Activated CD8-positive, alpha-beta memory T cell treated with anti-CD3 and anti-CD28 coated beads for 1 hour (primary cell): ENCODE measurements at places on chromosomes 1 and 21.

DNA sequence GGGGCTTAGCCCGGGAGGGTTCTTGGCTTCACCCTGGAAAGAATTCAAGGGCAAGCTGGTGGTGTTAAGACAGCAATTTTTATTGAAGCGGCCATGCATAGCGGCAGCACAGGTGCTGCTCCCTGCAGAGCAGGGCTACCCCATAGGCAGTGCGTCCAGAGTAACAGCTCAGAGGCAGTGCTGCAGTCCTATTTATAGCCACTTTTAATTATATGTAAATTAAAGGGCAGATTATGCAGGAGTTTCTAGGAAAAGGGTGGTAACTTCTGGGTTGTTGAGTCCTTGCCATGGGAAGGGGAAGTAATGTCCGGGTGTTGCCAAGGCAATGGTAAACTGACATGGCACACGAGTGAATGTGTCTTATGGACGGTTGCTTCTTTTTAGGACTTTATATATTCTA lies 57.0 kb downstream of the VPS26C start:
- DNase-seq = no peak

GRCh38 chr21:42626171-42626570 lies 27.2 kb upstream of the PDE9A start:
- DNase-seq = no peak

- DNase-seq = no peak
Measured at GRCh38 chr1:70420320-70420719, 9.3 kb downstream of the CTH start.

DNA sequence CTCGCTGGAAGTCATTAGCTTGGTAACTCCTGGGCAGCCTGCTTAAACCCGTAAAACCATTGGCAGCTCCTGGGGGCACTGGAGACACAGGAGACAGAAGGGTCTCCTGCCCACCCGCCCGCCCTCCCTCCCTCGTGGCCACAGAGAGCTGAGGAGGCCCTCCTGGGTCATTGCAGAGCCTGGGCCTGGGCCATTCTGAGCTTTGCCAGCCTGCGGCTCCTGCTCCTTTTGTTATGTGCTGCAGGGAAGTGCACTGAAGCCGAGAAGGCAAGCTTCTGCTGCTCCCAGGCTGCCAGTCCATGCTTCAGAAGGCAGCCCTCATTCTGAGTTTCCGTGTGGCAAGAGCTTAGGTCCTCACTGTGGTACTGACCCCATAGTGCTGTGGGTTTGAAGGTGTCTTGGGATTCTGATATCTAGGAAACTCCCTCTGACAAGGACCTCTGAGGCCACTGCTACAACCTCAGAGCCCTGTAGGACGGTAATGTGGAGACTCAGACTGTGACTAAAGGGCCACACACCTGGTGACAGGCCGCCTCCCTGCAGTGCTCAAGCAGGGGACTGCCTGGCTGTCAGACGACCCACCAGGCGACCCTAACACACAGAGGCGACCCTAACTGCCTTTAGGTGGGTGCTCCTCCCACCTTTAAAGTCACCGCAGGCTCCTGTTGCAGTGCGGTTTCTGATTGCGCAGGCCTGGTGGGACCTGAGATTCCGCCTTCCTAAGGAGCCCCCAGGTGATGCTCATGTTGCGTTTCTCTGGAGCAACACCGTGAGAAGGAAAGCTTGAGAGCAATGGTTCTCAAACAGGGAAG lies 118.7 kb downstream of the IER5 start:
- no peak for DNase-seq

GRCh38 chr1:43975249-43975961 lies 645 bp downstream of the ATP6V0B start:
- DNase-seq = no peak

- DNase-seq = no peak
Measured at GRCh38 chr1:20164694-20165202, 21.1 kb upstream of the UBXN10 start.

- DNase-seq = no peak
Measured at GRCh38 chr1:64242895-64243756, 39.7 kb downstream of the UBE2U start.

- DNase-seq = no peak
Measured at GRCh38 chr1:2480236-2480985, 4.3 kb downstream of the PLCH2 start.

- DNase-seq = no peak
Measured at GRCh38 chr1:50853325-50853724, 106.7 kb downstream of the FAF1 start.

DNA sequence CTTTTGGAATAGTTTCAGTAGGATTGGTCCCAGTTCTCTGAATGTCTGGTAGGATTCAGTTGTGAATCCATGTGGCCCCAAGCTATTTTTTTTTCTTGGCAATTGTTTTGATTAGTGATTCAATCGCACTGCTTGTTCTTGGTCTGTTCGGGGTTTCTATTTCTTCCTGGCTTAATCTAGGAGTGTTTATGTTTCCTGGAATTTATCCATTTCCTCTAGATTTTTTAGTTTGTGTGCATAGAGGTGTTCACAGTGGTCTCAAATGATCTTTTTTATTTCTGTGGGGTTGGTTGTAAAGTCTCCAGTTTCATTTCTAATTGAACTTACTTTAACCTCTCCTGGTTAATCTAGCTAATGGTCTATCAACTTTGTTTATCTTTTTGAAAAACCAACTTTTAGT lies 117.6 kb downstream of the NME7 start:
- DNase-seq = no peak

GRCh38 chr1:245154429-245155271 lies at the start of gene KIF26B:
Gene KIF26B (plus strand): TSS chr1:245154985. CDS start chr1:245155425, 440 bp downstream.
- no peak for DNase-seq

GRCh38 chr21:19565587-19565986 lies 1162.0 kb upstream of the TMPRSS15 start:
- no peak for DNase-seq

GRCh38 chr1:25818569-25818968 lies 1.2 kb upstream of the MTFR1L start:
- no peak for DNase-seq

GRCh38 chr1:223844787-223845036 lies 1.0 kb downstream of the TP53BP2 start:
- DNase-seq = no peak

- no peak for DNase-seq
Measured at GRCh38 chr1:29753244-29753643, 516.9 kb downstream of the PTPRU start.

- no peak for DNase-seq
Measured at GRCh38 chr1:188249811-188250210, 1421.1 kb downstream of the PLA2G4A start.

GRCh38 chr21:45256912-45257672 lies 30.6 kb downstream of the POFUT2 start:
- DNase-seq = no peak

GRCh38 chr1:202599669-202600431 lies 110.4 kb downstream of the SYT2 start:
- no peak for DNase-seq

DNA sequence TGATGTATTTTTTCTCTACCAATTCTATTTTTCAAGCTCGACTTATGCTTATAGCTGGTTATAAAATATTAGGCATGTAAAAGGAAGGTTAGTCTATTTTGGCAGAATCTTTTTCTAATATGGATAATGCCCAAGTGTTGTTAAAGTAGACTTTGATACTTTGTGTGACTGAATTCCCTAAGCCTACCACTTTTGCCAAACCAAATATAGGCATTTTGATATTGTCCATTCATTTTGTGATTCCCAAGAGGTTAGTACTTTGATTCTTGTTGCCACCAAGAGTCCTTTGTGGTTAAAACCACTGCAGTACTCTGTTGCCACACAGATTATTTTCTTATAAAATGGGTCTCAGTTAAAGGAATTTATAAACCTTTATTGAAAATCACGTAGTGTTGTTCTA lies 4.2 kb downstream of the WDR3 start:
- no peak for DNase-seq

GRCh38 chr1:107534632-107535031 lies 393.8 kb downstream of the NTNG1 start:
- no peak for DNase-seq

DNA sequence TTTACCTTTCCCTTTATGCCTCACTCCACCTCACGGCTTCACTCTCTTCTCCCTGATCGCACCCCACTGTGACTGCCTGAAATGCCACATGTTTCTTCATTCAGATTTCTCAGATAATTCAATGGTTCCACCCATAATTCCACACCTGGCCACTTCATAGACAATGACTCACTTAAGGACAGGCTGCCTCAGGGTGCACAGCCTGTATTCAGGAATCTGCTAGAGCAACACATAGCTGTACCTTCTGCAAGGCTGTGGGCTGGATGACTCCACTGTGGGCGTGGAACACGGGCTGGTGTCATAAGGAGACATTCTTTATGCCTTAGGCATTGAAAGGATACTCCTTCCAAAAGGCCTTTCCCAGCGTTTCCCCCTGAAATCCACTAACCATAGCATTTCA lies 36.1 kb downstream of the L1TD1 start:
- DNase-seq = no peak

GRCh38 chr21:29481081-29481480 lies 182.4 kb downstream of the BACH1 start:
- no peak for DNase-seq

DNA sequence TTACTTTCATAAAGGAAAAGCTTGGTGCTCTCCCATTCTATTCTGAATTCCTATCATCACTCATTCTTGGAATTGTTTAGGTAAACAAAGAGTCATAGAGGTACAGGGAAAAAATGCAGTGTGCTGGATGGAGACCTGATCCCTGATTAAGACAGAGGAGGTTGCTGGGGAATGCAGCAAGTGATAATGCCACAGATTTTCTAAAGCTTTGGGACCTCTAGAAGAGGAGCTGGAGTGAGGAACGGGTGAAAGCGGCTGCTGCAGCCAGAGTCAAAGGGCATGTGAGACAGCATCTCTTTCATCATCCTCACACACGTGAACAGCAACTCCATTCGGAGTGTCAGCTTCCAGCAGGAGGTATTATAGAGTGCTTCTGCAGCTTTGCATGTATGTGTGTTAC lies 54.9 kb upstream of the DIPK1A start:
- DNase-seq = no peak

DNA sequence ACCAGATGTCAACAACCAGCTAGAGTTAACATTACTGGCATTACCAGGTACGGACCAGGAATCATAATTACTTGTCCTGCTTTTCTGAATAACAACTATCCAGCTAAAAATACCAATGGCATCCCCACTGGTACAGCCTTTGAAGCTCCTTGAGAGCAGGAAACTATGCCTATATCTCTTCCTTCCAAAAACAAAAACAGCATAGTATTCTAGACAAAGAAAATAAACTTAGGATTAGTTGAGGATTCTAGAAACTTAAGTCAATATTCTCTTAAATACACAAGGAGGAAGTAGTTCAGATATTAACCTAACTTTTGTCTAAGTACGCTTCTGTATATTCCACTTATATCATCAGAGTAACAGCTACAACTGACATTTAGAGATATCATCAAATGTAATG lies 3.0 kb downstream of the FUBP1 start:
- no peak for DNase-seq

DNA sequence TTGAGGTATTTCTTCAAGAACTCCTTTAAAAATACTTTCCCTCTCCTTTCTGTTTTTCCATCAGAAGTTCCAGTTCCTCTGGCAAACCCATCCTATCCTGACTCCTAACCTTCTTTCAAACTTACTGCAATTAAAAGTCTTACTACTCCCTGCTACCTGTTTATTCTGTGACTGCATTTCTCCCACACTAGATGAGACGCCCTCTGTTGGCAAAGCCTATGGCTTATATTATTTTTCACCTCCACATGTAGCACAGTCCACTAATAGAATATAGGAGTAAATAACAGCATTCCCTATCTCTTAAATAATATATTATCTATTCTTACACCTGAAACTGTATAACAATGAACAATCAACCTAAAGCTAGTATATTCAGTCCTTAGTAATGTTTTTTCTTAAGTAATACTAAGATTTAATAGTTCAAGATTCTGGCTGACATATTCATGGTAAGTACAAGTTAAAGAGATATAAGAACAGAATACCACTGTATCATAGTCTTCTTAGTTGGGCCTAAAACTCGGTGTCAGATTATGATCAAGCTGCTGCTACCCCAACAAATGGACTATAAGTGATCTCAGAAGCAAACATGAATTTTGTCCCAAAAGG lies 54.8 kb downstream of the RAB3GAP2 start:
- no peak for DNase-seq

DNA sequence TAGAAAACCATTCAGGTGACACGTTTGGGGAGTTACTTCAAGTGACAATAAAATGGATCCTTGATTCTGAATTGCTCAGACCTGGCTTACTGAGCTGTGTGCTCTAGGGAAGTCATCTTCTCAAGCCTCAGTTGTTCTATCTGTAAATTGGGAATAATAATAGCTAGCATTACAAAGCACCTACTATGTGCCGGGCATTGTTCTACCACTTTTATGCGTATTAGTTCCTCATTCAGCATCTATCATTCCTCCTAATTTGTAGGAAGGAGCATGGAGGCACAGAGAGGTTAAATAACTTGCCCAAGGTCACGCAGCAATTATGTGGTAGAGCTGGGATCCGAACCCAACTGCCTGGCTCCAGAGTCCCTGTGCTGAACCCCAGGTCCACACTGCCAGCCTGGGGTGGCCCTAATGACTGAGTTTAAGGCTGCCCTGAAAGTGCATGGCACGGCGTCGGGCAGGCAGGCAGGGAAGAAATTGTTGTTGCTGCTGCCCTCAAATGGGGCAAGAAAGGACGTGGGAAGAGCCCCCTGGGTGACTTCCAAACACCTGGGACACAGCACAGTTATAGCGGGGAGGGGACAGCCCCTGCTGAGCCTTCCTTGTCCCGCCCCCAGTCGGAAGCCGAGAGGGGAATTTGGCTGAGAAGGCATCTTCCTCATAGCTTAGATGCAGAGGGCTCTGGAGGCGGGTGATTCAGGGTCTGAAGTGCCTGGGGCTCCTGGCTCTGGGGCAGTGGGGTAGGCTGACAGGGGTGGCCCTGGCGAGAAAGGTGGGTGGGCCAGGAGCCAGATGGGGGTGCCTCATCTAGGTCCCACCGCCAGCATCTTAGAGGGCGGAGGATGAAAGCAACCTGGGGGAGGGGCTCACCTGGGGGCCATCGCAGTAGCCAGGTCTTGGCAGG lies 86.5 kb upstream of the IFFO2 start:
- DNase-seq = no peak

GRCh38 chr1:226987623-226988333 lies 47.7 kb downstream of the COQ8A start:
- DNase-seq = no peak

DNA sequence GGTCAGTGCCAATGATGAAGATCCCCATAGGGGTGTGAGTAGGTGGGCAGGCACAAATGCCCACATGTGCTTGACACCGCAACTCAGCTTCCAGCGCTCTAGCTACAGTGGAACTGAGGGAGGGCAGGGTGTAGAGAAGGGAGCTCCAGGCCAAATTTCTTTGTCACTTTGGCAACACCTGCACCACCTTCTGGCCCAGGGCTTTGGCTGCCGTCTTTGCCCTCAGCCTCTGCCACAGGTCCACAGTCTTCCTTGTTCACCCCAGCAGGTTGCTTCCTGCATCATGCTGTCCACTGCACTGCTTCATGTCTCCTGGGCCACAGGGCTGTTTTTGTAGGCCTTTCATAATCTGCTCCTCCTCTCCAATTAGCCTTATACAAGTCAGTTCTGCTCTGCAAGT lies 20.4 kb upstream of the FMOD start:
- no peak for DNase-seq
